Epithelial cell of umbilical artery (primary cell): ENCODE measurements at places on chromosomes 2 and 18. TPM values are rescaled to one million over a fixed set of nuclear protein-coding genes. Genes with fewer than 3 reads are reported as not detected.

The REG1B gene
- not detected in 2 replicates for total RNA-seq

The CXCR1 gene
- not detected in 2 replicates for total RNA-seq

The UGT1A3 gene
- not detected in 2 replicates for total RNA-seq

The POTEE gene
- total RNA-seq = not detected in 2 replicates

The RIT2 gene
- total RNA-seq = not detected in 2 replicates

The CIDEA gene
- total RNA-seq = 0.46 and 2.3 TPM in 2 replicates

The MREG gene
- total RNA-seq = 3.6 and 4.4 TPM in 2 replicates

The SIX3 gene
- total RNA-seq = not detected in 2 replicates

The GKN2 gene
- not detected in 2 replicates for total RNA-seq

The STK39 gene
- total RNA-seq = 6.7 and 10.7 TPM in 2 replicates

The INO80C gene
- total RNA-seq = 19.6 and 19.8 TPM in 2 replicates

The XIRP2 gene
- 0.30 and 0.32 TPM in 2 replicates for total RNA-seq

The RUFY4 gene
- total RNA-seq = not detected in 2 replicates

The TMEM37 gene
- total RNA-seq = 0.32 and 0.91 TPM in 2 replicates

The NEUROD1 gene
- total RNA-seq = not detected in 2 replicates

The PLCD4 gene
- total RNA-seq = 0.97 and 2.1 TPM in 2 replicates

The DYNAP gene
- total RNA-seq = not detected in 2 replicates

The MAP3K20 gene
- 24.7 and 32.4 TPM in 2 replicates for total RNA-seq

The PHOSPHO2 gene
- total RNA-seq = 2.3 and 2.9 TPM in 2 replicates

The EGR4 gene
- total RNA-seq = not detected in 2 replicates
